Effector memory CD8-positive, alpha-beta T cell (primary cell): ENCODE measurements at places on chromosomes 5 and 9.

DNA sequence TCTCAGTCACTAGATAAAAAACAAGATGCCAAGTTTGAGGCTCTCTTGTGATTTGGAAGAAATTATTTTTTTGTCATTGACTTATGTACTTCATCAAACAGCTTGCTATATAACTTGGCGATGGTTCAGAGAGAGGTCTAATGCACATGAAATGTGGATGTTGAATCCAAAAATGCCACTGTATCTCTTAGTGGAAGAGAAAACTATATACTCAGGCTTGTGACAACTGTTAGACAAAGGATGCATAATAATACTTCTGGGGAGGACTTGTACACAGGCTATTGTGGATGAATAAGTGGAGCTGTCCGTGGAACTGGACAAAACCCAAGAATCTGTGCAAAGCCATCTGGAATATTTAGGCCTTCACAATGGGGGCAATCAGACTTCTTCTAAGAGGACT, 162.9 kb upstream of the NMUR2 start:
- DNase-seq: no peak

- no peak for DNase-seq
These were observed 235.4 kb upstream of the RIOK2 start for GRCh38 chr5:97418462-97418861.

- DNase-seq: no peak
These were observed 359.2 kb upstream of the ACTBL2 start for GRCh38 chr5:57841676-57842363.

DNA sequence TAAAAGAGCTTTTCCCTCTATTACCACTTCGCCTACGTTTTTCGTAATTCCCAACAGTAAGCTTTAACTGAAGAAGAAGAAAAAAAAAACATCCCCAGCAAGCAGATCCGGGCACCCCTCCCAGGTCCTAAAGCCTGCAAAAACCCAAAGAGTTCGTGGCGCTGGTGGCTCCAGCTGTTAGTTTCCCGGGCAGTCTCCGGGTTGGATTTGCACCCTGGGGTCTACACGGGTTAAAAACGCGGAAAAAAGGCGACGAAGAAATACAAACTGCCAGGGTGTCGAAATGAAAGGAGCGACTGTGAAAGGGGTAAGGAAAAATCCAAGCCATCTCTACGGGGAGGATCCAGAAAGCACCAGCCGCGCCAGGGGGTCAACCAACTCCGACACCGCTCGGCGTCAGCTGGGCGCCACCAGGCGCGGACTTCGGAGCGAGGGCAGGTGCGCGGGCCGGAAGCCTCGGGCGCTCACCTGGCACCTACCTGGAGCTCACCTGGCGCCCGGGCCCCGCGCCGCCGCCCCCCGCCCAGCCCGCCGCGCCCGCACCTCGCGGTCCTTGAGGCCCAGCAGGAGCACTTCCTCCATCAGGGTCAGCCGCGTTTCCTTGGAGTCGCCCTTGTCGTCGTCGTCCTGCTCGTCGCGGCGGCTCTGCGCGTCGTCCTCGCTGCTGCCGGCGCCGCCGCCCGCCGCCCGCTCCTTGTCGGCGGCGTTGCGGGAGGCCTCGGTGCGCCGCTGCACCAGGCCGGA, 680 bp downstream of the GOLPH3 start:
- DNase-seq: peak; percentile 20

DNA sequence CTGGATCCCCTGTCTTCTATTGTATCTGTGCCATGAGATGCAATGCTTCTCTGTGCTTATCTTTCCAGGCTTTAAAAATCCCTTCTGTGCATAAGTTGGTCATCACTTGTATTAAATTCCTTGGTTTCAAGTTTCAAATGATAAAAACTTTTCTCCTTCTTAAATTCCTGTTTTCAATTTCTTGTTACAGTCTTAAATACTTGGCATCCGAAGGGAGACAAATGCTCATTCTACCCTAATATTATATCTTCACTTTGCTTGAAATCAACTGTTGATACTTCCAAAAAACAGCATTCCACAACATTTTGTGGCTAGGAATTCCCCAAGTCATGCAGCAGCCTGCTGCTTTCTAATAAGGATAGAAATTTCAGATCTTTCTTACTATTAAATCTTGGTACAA, 413.2 kb upstream of the ACTBL2 start:
- DNase-seq: no peak

DNA sequence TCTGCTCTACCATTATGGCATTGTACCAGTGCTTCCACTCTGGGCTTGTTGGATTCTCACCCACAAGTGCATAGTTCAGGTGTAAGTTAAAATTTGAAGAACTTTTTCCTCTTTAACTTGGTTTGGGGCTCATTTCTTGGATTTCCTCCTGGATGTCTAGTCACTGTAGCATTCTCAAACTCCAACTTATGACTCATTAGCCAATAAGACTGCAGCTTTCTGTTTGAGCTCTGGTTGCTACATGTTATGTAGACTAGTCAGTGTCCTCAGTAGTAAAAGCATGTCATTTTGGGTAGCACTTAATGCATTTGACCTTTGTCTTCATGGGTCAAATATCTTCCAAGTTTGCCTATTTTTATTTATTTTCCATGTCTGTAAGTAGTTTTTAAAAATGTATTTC, 790.8 kb downstream of the BRINP1 start:
- DNase-seq: no peak

GRCh38 chr5:172612771-172613170, 28.3 kb upstream of the NEURL1B start:
- no peak for DNase-seq

- no peak for DNase-seq
These were observed 14.7 kb upstream of the TMEM250 start for GRCh38 chr9:136133191-136133958.

GRCh38 chr9:99075246-99075912, 29.5 kb upstream of the TGFBR1 start:
- DNase-seq: no peak

DNA sequence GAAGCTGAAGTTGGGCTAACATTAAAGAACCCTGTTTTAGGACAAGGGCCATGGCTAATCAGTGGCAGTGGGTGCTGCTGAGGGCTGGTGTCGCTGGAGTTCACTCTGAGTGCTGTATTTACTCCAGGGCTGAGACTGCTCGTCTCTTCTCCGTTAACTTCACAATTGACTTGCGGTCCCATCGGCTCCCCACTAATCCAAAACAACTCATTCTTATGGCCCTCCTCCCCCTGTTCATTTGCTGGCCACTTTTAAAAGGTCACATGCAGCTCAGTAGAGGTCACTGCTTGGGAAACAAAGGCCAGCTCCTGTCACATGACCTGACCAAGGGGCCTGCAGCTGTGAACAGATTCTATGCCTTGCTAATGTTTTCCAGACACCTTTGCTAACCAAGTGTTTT, 38.4 kb downstream of the PTCH1 start:
- DNase-seq: no peak

DNA sequence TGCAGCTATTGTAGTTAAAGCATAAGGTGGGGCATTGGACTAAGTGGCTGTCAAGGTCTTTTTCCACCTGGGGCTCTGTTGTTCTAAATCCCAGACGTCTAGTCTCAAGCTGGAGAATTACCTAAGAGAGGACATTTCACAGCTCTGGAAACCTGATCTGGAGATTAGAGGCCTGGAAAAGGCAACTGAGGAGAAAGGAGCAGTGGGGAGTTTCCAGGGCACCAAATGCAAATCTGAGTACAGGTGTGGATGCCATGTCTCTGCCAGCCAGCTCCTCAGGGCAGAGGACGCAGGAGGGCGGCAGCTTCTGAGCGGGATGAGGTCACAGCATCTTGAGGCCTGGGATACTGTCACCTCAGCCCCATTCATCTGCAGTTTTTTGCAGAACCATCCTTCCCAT, 65.2 kb downstream of the PPARGC1B start:
- DNase-seq: no peak

- no peak for DNase-seq
These were observed 177.4 kb upstream of the GLRA1 start for GRCh38 chr5:152102057-152102456.

- DNase-seq: no peak
These were observed 23.4 kb upstream of the STRBP start for GRCh38 chr9:123291736-123292135.

DNA sequence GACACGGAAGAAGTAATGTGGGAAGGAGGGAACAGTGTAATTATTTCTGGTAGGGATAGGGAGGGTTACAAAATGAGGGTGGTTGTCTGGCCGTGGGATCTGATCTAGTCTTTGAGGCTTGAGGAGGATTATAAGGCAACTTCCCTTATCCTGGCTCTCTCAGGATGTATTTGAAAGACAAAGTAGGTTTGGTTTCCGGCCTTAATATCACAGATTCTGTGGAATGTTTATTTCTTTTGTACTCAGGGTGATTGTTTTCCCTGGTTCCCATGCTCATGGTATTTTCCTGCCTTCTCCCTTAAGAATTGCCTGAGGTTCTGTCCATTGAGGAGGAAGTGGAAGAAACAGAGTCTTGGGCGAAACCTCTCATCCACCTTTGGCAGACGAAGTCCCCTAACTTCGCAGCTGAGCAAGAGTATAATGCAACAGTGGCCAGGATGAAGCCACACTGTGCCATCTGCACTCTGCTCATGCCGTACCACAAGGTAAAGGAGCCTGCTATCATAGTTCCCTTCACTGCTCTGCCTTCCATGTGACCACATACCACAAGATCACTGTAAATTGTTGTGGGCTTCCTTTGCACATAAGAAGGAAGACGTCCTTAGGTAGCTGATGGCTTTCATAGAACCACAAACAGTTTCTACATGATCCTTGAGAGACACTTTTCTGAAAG, 253.8 kb downstream of the KDM4C start:
- DNase-seq: no peak

DNA sequence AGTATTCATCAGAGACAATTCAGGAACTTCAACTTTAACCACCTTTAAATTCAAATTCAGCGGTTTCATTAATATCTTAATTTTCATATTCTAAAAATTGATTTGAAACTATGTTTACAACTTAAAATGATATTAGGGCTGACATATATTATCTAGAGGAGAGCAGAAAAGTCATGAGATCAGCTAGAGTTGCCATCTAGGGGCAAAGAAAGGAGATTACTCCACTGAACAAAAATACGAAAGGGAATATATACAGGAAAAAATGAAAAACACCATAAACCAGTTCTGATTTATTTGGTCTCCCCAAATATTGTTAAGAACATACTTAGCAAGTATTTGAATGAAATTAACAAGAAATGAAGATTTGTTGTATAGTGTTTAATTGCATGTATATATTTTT, 946.3 kb downstream of the DTWD2 start:
- no peak for DNase-seq

DNA sequence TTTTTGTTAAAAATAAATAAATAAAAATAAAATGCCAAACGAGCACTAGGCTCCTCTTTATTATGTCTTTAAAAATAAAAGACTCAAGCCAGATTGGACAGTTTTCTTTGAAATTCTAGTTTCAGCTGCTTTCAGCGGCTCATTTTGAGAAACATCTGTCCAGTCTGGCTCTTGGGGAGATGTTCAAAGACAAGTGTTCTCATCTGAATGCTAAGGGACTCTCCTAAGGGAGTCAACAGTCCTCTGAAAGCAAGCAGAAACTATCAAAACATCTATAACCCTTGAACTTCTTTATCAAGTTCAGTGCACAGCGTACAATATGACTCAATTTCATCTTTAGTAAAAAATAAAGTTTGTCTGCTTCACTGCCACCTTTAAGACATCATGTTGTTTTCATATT, 886.2 kb upstream of the DMAC1 start:
- DNase-seq: no peak

- DNase-seq: peak; percentile 33
These were observed 5.4 kb upstream of the LCN15 start for GRCh38 chr9:136769710-136770191.

DNA sequence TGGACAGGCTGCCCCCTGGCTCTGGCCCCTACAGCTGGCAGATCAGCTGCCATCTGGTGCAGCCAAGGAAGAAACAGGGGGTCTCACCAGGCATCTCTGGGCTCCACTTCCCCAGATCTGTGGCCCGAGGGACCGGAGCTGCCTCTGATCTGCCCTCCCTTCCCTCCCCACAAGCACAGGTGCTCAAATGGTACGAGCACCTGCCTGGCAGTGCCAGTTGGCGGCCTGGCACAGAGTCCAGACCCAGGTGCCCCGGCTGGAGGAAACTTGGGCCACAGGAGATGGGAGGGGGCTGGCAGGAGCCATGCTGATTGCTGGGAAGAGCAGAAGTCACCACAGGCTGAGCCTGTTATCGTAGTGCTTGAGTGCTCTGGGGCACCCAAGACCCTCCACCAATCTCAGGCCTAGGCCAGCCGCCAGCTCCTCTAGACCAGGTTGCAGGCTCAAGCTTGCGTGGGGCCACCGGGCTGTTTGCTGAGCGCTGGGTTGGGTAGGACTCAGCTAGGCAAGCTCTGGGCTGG, 5.0 kb upstream of the CAMK2A start:
- no peak for DNase-seq

- no peak for DNase-seq
These were observed 67.1 kb upstream of the SMIM15 start for GRCh38 chr5:61229416-61229815.

DNA sequence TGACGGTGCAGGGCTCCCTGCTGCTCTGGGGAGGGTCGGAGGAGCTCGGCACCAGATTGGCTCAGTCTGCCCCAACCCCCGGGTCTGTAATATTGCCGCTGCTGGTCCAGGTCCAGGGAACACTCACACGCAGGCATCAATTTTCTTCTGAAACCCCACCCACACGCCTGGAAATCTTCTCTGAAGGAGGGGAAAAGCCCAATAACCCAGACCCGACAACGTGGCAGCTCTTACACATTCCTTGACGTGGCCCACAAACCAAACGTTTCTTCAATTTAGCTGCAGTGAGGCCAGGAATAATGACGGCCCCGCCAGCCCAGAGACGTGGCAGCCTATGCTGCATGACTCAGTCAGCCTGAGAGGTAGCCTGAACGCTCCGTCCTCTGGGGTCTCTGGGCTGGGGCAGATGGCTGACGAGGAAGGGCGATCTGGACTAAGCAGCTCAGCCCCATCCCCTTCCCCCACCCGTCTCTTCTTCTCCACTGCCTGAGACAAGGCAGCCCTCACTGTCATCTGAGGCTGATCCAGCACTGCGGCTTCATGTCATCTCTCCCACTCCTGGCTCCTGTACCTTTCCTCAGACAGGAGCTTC, 9.9 kb upstream of the SPARC start:
- DNase-seq: no peak

DNA sequence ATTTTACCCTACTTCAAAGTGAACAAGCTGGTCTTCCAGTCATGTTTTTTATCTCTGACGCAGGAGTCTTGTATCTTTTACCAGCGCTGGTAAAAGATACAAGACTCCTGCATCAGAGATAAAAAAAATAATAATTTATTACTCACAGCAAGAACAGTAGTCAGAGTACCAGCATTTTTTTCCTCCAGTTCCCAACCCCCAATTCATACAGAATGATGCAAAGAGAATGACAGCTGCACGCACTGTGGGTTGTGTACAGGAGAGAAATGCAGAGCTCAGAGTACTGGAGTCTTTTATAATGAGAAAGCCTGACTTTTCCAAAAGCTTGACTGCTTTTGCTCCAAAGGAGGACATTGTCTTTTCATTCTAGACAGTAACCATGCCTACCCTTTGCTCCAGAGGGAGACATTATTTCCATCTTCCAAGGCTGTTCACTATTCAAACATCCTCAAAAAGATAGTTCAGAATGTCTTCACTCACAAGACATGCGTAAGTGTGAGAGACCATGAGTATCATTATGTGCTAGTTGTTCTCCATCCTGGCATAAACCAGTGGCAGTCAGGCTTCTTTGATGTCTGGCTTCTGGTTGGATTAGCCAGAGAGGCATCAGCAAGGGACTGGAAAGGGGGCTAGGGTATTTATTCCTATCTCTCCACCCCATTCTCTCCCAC, 14.3 kb upstream of the RANBP6 start:
- no peak for DNase-seq
